ENCODE measurements at places on chromosomes 12 and 14. TPM values are rescaled to one million over a fixed set of nuclear protein-coding genes. Genes with fewer than 3 reads are reported as not detected.

DNA sequence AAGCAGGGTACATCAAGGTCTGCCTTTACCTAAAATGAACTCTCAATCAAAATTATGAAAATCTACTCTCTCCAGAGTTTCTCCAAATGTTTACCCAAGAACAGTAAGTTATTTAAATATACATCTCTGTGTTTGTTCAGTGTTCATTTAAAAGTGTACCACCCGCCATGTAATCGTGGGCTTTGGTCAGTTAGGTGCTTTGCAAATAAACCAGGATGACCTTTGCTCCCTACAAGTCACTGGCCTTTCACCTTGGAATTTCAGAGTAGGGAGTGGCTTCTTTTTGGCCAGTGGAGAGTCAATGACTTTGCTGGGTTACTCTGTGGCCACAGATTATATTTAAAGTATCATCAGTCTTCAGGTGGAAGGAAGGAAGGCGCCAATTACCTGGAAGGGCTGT, 74.6 kb upstream of the PTPRB start:
- DNase-seq, result no peak

DNA sequence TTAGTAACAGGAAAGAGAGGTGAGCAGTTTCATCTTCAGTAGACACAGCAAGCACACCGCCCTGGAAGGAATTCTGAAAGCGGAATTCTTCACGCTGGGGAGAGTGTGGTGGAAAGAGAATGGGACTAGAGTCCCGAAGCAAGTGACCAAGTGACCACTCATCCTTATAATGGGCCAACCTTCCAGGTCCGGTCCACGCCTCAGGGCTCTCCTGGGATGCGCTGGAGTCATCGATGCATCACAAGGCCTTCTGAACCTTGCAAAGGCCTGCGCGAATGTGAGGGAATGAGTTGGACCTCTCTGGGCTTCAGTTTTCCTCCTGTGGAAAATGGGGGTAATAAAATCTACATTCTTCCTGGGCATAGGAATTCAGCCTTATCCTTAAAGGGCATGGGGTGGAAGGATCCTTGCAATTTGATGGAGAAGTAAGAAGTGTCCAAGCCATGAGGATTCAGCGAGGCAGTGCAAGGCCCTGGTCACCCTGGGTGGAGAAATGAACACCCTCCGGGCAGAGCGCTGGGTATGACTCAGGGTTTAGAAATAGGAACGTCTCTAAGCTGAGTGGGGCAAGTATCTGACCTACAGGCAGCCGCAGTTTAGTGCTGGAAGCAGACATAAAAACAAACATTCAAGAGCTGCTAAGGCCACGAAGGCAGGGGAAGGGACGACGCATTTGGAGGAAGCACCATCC, 97.7 kb downstream of the SETD3 start:
- DNase-seq, result no peak

The TTC9 gene
- total RNA-seq, result 2.2 TPM

- DNase-seq, result no peak
These were observed 20.3 kb upstream of the PPP4R4 start for GRCh38 chr14:94153750-94154342.

The CRY1 gene
- 16.2 TPM for total RNA-seq

The TAS2R30 gene
- total RNA-seq, result 0.90 TPM

DNA sequence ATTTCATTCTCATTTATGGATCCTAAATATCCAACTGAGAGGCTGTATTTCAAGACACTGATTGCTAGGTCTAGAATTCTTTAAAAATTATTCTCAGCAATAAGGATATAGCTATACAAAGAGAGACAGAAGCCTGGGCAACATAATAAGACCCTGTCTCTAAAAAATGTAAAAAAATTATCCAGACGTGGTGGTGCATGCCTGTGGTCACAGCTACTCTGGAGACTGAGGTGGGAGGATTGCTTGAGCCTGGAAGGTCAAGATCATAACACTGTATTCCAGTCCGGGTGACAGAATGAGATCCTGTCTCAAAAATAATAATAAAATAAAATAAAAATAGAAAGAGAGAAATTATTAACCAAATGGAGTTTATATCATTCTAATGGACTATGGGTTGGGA, 20.6 kb upstream of the ARID2 start:
- no peak for DNase-seq

DNA sequence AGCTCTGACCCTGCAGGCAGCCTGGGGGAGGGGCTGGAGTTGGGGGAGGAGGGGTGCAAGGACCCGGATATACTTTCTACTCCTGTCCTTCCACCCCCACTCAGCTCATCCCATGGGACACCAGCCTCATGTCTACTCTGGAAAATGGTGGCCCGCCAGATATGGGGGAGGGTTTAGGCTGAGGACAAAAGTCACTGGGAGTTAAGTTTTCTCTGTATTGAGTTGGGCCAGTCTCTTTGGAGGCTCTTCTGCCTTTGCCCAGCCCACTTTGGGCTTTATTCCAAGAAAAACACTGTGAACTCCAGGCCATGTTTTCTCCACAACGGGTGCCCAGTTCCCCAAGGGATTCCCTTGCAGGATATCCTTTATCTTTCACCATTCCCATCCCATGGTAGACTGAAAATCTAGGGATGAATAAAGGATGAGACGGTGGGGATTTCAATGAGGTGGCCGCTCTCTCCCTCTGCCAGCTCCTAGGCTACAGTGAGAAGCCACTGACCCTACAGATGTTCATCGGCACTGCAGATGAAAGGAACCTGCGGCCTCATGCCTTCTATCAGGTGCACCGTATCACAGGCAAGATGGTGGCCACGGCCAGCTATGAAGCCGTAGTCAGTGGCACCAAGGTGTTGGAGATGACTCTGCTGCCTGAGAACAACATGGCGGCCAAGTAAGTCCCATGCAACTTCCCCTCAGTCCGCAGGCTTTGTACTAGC, 4.9 kb downstream of the NFATC4 start:
- DNase-seq, result no peak

GRCh38 chr12:45232756-45233372, 17.0 kb downstream of the ANO6 start:
- DNase-seq, result peak; percentile 79

The IKZF4 gene
- 3.9 TPM for total RNA-seq

The PLBD1 gene
- 21.5 TPM for total RNA-seq

The SMCO2 gene
- not detected for total RNA-seq

DNA sequence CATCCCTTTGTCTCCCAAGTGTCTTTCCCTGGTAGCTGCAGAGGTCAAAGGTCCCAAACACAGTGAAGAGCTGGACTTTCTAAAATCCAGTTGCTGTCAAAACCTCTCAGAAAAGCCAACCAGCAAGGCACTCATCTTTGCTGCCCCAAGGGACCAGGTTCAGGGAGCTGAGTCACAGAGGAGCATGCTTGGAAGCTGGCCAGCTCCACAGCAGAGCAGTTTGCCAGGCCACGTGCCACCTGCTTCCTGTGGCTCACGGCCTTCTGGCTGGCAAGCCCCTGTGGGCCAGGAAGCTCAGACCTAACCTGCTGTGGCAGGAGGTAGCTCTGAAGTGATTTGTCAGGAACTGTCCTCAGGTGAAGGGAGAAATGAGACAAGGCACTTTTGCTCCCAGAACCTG, 3.6 kb downstream of the ISCU start:
- DNase-seq, result peak; percentile 76

The ARF3 gene
- total RNA-seq, result 48.8 TPM

GRCh38 chr12:58097741-58098140, 156.4 kb downstream of the ATP23 start:
- DNase-seq, result no peak

DNA sequence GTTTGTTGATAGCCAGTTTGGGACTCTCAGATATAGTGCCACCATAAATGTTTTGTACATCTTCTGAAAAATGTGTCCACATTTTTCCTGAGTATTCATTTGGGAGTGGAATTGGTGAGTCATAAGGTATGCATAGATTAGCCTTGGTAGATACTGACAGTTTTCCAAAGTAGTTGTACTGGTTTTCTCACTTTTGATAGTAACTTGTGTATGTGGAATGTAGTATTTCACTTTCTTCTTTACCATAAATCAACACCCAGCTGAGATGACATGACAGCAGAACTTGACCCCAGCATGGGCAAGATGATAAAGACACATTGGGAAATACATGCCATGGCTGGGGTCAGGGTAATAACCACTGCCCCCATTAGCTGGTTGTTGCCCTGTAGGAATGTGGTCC, 5.4 kb downstream of the FBXW8 start:
- DNase-seq, result no peak

The CABP1 gene
- 0.71 TPM for total RNA-seq

GRCh38 chr14:22542360-22542759, 46.7 kb downstream of the DAD1 start:
- no peak for DNase-seq

DNA sequence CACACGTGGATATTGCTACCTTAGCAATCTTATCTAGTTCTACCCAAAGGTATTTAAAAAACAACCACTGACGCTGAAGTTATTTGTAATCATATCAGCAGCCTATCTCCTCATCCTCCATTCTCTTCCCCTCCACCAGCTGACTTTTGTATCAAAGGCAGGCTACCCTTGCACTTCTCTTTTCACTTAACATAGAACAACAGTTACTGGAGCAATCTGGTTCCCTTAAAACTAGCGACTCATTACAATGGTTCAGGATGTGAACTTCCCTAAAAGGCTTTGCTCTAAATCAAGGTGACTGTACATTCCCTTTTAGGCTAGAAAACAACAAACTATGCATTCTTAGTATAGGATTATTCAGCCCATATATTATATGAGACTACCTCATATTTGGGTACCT, 404.7 kb downstream of the APAF1 start:
- no peak for DNase-seq

- DNase-seq, result peak; percentile 66
These were observed 11.9 kb downstream of the TMEM52B start for GRCh38 chr12:10190558-10191388.

- DNase-seq, result no peak
These were observed 619.4 kb downstream of the CCER1 start for GRCh38 chr12:90335566-90335965.

DNA sequence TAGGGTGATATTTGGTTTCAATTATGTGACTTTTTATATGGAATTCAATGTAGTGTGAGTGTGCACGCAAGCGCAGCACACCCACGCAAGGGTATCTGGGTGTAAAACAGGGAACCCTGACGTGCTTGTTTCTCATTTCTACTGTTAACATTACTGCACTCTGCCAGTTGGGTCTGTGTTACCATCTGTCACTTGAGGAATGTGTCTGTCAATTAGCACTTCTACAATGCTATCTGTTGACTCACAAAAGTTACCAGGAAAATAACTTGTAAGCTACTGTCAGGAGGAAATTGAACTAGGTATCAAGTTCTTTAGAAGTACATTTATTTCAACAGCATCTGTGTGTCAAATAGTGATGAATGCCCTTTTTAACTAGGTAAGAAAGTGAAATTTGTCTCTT, 695.5 kb upstream of the LRFN5 start:
- no peak for DNase-seq

The ESPL1 gene
- 0.12 TPM for total RNA-seq

DNA sequence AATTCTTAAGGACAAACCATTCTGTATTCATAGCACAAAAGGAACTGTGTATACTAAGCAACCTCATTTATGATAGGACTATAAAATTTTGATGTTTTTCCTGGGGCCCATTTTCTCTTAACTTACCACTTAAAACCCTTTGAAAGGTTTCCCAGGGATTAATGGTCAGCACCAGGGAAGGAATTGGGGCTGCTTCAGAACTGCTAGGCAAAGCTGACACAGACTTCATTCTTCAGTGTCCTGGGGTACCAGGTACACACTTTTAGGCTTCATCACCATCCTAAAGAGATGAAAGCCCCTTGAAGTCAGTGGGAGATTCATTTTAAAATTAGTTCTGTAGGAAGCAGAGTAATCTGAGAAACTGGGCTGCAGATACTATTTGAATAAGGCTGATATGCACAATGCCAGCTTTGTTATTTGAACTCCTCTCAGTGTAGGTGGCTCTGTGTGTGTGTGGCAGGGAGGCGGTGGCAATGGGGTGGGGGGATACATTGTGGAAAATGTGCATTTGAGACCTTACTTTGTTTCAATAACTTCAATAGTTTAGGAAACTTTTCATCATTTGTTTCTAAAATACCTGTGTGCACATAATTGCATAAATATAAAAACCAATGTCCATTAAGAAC, 329.3 kb upstream of the DCN start:
- no peak for DNase-seq

DNA sequence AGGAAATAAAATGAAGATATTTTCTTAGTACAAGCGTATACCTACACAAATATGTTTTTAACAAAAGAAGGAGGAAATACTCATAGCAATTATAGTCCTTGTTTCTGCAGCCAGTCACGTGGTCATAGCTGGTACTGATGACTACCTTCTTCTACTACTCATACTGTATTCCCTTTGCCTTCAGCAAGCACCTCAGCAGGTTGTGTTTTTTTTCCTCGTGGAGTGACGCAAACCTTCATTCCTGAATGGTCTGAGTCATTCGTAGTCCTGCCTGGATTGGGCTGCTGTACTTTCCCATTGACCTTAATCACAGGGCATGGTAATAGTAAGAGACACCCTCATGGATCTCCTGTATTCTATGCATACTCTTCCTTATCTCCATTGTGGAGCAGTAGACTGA, 25.7 kb upstream of the SLC16A7 start:
- DNase-seq, result no peak

- no peak for DNase-seq
These were observed 27.5 kb downstream of the APOBEC1 start for GRCh38 chr12:7638064-7638759.

The SRRM4 gene
- total RNA-seq, result not detected

DNA sequence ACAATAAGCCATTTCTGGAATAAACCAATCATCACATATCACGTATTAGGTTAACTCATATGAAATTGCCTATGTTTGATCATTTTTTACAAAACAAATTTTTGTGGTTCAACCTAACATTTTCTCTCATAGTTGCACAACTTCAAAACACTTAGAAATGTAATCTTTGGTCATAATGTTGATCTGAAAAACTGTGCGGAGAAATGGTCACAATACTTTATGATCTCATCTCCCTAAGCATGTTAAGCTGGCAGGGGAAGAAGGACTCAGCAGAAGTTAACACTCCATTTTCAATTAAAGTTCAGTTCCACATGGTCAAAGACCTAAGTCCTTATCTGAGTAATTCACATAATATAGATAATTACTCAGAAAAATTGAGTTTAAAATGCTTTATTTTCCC, 194.8 kb downstream of the CAPZA3 start:
- DNase-seq, result no peak

GRCh38 chr12:91964501-91964900, 181.1 kb downstream of the BTG1 start:
- DNase-seq, result no peak

DNA sequence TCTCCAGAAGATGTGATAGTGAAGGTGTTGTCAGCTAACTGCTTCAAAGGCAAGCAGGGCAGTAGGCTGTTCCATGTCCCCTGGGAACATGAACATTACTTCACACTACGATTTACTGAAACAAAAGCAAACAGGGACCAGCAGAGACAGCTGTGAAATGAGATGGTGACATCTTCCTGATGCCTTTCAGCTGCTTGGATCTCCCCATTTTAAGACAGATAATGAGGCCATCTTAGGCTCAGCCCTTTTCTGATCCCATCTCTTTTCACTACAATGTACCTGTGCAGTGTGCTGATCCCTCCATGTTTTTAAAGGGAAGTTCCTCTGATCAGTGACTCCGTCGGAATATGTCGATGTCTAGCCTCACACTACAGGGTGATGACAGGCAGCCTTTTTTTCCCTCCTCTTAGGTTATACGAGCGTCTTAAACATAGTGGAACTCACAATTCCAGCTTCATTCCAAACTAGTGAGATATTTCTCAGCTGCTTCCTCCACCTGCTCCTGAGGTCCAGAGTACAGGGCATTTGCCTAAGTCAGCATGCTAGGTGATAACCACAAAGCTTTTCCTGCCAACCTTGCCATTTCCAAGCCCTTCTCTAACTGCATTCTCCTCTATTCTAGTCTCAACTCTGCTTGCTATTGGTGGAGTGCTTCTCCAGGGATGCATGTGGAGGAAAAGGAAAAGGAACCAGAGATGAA, 87.6 kb upstream of the EGLN3 start:
- DNase-seq, result no peak

GRCh38 chr12:66503746-66504145, 175.1 kb downstream of the GRIP1 start:
- DNase-seq, result no peak
